ENCODE measurements at places on chromosomes 3 and 15.

- no peak for DNase-seq
Measured at GRCh38 chr3:195754141-195754540, 33.4 kb downstream of the MUC20 start.

DNA sequence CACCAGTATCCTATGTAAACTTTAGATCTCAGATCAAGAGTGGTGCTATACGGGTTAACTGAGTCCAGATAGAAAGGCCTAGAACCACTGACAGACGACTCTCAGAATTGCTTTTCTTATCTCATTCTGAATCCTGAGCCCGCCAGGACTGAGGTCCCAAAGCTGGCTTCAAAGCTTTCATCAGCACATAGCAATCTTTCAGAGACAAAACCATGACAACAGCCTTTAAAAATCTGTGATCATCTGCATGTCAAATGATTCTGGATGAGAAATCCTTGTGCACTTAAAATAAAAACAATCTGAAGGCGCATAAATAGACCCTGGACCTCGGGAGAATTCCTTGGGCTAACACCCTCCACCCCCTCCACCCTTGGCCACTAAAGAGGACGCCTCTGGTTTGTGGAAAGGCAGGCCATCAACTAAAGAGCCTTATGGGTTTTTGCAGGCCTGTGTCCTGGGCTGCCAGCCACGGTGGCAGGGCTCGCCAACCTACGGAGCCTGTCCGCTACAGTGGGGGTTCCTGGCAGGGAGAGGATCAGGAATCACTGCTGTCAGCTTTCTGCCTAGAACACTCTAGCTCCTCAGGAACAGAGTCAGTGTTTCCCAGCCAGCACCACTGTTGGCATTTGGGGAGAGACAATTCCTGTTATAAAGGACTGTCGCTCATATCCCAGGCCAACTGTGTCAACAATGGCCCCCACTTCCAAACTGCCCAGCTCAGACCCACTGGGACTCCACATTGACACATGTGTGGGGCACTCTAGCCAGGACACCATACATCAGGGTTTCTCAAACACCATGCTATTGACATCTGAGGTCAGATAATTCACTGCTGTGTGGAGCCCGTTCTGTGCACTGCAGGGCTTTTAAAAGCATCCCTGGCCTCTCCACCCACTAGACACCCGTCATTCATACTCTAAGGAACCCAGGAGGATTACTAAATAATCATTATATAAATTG lies 20.2 kb downstream of the TLE3 start:
- no peak for DNase-seq

GRCh38 chr15:70259028-70259424 lies 161.3 kb upstream of the TLE3 start:
- peak; percentile 72 for DNase-seq

GRCh38 chr3:164806188-164806587 lies 272.1 kb downstream of the SI start:
- DNase-seq, result no peak

DNA sequence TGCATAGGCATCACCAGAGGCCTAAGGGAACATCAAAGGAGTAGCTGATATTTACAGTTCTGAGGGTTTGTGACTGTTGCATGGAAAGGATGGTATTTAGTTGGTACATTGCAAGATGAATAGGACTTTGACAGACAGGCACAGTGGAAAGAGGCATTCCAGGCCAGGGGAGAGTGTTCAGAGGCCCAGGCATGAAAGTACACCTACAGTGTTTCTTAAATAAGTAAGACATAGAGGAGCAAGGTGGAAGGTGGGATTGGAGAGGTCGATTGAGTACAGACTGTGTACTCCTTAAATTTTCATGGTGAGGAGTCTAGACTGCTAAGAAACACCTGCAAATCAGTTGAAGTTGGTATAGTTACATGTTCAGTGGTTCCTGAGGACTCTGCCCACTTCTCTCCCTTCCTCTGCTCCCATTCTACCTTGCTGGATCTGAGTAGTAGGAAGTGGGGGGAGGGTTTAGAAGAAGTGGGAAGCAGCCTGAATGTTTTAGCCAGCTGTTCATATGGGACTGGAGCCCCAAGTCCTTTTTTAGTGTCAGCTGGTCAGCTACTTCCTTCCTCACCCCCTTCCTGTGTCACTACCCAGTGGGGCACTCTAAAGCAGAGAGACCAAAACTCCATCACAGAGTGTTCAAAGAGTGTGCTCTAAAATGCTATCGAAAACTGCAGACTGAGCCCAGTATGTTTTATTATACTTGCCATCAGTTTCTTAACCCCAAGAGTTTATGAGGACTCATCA lies 14.0 kb downstream of the KLHL18 start:
- no peak for DNase-seq

- DNase-seq, result no peak
Measured at GRCh38 chr3:146899171-146899570, 294.0 kb upstream of the PLSCR5 start.

DNA sequence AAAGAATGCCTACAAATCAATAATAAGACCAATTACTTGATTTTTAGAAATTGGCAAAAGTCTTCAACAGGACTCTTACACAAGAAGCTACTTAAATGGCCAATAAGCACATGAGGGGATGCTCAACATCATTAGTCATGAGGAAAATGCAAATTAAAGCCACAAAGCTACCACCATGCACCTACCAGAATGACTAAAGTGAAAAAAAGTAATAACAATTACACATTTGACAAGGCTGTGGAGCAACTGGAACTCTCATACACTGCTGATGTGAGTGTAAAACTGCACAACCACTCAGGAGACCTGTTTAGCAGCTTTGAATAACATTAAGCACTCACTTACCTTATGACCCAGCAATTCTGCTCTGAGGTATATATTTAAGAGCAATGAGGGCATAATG lies 68.4 kb downstream of the PPCDC start:
- DNase-seq, result no peak

- DNase-seq, result no peak
Measured at GRCh38 chr3:150232992-150233451, 175.1 kb upstream of the TSC22D2 start.

GRCh38 chr3:15769256-15769915 lies 28.4 kb downstream of the ANKRD28 start:
- DNase-seq, result no peak

DNA sequence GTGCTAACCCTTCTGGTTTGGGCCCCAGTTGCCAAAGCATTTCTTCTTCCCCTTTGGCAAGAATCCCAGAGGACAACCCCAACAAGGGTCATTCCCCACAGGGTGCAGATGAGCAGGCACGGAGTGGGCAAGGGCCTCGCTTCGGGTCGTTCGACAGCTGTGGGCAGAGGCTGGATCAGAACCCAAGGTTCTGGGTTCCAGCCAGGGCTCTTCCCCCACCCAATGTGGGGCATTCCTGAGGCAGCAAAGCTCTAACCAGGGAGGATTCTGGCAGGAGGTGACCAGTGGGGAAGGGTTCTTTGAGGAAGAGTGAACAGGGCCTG lies 48.3 kb downstream of the CYP11A1 start:
- DNase-seq, result no peak

- no peak for DNase-seq
Measured at GRCh38 chr15:41691471-41691870, 31.3 kb downstream of the MGA start.

- no peak for DNase-seq
Measured at GRCh38 chr3:13543253-13543652, 5.7 kb upstream of the FBLN2 start.
